ENCODE measurements at places on chromosomes 2 and 18.
A peak's percentile ranks its signal among the peaks of the same experiment; 100 is the strongest.

GRCh38 chr2:23399674-23400261, 14.8 kb downstream of the KLHL29 start:
- DNase-seq, result no peak

DNA sequence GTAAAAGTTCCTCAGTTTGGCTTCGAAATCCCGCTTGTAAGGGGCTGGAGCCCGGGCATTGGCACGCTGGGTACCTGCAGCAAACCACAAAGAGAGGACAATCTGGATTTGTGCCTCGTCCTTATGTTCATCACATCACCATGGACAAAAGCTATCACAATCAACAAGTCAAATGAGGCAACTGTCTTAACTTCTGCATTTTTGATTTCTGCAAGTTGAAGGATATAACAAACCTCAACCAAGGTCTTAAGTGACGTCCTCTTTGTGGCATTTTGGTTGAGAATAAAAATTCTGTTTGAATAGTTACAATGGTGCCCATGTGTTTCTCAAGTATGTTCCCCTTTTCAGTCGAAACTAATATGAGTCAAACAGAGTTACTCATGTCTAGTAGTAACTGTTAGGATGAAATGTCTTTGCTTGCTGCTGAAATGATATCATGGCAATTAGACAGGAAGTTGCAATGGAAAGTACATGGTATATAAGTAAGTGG, 70.8 kb upstream of the STK17B start:
- DNase-seq, result peak; percentile 39

DNA sequence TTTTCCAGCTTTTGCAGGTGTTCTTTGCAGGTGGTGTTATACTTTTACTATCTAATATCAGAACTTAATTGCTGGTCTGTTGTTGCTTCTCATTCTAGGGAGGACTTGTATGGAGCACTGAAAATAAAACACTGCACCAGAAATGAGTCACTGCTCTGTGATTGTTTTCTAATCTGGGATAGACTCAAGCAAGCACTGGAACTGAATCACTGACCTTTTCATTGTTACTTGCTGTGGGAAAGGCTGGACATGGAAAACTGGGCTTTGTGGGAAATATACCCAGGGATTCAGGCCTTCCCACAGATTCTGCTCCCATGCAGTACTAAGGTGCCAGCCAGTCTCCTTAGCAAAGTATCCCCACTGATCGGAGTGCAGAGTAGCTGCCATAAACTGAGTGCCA, 470.0 kb upstream of the GCFC2 start:
- no peak for DNase-seq

DNA sequence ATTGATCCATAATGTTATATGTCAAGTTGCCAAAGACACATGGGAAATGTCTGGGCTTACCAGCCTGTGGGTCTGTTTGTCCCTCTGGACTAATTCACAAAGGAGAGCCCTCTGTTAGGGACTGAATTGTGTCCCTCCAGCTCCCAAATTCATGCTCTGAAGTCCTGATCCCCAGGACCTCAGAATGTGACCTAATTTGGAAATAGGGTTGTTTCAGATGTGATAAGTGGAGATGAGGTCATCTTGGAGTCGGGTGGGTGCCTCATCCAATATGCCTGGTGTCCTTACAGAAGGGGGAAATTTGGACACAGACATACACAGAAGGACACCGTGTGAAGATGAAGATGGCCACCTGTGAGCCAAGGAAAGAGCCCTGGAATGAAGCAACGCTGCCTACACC, 41.4 kb upstream of the ROCK2 start:
- no peak for DNase-seq

DNA sequence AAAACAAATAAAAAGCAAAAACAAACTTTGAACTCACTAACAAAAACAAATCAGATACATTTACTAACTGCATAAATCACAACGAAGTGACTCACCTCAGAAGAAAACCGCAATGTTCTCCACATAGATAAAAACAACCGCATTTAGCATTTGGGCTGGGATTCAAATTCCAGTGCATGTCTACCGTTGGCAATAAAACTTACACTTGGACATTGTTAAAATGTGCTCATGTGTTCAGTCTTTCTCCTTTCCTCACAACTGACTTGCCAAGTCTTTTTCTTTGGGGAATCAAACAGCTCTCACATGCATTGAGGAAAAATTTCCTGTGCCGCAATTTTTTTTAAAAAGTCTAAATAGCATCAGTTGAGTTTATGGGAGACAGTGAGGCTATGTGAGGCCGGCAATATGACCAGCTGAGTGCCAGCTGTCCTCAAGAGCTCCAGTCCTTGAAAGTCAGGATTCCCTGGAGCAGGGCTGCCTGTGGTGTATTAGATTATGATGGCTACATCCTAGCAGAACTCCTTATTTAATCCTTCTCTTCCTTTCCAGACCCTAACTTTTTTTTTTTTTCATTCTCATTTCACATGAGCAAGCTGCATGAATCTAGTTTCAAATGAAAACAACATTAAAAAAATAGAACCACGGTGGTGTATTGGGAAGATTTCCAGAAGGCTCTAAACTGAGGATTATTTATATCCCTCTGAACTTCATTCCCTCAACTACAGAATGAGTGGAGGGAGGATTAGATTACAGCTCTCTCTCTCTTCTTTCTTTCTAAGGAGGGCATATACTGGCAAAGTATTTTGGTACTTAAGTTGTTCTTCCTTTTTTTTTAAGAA, 70.2 kb upstream of the MEIS1 start:
- no peak for DNase-seq

- DNase-seq, result no peak
These were observed 82.6 kb upstream of the SLC8A1 start for GRCh38 chr2:40534528-40534927.

DNA sequence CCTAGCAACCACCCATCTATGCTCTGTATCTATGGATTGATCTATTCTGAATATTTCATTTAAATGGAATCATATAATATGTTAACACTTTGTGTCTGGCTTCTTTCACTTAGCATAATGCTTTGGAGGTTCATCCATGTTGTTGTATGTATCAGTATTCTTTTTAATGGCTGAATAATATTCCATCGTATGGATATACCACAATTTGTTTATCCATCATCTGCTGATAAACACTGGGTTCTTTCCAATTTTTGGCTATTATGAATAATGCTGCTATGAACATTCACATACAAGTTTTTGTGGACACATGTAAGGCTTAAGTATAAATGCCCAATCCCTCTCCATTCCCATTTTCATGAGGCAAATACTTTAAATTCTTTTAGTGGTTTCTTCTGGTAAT, 52.9 kb downstream of the MRPL33 start:
- no peak for DNase-seq

DNA sequence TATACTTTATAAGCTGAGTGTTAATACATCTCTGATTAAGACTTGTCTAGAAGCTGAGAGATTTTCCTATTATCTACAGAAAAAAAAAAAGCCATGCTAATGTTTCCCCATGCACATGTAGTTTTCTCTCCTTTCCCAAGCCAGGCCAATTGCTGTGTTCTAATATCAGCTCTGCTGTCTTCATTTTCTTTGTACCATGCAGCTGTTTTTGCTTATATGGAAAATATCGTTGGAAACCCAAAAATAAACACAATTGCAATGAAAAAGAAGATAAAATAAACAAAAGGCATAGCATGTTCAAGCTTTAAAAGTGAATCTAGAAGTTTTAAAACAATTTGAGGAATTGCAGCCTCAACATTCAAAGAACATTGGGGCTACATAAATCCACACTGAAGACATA, 817.4 kb upstream of the ACVR2A start:
- DNase-seq, result no peak

- DNase-seq, result no peak
These were observed 5.9 kb upstream of the RAX start for GRCh38 chr18:59279193-59279592.

DNA sequence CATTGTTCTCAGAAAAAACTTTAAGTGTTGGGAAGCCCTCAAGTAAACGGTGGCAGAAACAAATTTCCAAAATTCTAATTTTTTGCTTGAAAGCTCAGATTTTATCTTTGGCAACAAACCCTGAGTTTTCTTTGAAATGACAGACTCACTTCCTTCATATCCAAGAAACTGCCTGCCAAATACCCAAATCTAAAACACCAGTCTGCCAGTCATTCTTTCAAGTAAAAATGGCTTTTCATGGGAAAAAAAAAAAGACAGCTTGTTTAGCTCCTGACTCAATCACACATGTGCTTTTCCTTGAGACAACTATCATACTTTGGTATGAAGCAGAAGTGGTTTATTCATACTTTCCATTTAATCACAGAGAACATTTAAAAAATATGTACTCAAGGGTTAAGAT, 40.6 kb upstream of the CSRNP3 start:
- DNase-seq, result no peak

DNA sequence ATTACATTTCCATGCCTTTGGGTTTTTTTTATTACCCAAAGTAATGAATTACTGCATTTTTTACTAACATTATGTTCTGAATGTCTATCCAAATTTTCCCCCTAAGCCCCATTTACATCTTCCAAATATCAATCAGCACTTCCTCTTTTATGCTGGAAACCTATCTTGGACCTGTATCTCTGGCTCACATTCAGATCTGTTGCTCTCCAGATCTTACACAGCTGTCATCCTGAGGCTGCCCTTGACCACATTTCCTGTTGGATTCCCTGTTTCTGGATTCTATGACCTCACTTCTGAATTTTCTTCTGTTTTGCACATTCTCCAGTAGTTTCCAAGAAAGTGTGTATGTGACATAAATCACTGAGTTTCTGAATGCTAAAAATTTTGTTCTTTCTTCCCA, 146.7 kb downstream of the PDE1A start:
- no peak for DNase-seq

Data from body of pancreas (tissue), 4 donors.